ENCODE measurements at places on chromosomes 7 and 10.
A peak's percentile ranks its signal among the peaks of the same experiment; 100 is the strongest.

DNA sequence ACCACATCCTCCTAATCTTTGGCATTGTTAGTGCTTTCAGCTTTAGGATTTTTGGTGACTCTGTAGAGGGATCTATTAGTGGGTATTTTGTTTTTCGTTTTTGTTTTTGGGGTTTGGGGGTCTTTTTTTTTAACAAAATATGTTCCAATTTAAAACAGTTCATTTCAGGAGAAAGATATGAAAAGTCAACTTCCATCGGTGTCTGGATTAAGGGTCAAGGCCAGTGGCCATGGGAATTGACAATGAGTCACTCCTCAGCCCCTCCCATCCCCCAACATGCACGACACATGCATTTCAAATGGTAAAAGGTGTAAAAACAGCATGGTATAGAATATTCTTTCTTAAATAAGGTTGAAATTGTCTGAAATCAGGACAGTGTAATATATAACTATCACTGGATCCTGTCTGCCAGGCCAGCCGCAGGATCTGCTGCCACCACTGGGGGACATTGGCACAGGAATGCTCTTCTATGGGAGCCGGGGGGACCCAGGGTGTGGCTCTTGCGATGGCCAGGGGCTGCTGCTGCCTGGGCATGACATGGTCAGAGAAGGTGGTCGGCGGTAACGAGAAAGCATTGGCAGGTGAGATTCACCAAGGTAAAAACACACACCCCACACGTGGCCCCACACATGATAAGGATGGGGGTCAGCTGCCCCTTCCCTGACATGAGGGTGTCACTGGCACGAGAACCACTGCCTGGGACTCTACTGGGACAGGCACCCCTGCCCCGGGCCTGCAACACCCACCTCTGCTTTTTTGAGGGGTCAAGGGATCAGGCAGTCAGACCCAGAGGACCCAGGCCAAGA is 126.2 kb upstream of the KCTD7 start:
- DNase-seq = no peak

DNA sequence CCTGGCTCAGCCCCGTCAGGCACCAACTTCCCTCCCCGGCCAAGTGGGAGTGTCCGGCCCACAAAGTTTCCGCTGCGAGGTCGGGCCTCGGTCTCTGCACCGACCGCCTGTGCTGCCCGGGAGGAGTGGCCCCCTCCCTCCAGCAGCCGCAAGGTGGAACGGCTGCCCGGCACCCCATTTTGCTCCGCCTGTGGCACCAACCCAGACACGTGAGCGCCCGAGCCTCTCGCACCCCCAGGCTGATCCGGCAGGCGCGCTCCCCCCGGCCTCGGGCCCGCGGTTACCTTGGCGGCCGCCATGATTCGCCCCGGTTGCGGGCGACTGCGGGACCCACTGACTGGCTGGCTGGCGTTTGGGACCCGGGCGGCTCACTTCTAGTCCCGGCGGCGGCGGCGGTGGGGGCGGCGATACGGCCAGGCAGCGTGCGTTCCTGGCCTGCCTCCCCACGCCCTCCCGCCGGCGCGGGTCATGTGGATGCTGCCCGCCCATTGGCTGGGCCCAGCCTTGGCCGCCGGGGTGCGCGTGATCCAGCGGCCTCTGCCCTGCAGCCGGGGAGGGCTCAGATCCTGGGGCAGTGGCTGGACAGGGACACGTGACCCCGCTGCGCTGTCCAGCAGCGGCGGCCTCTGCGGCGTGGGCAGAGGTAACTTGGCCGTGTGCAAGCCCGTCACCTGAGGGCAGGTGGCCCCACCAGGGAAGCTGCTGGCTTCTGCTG is at the start of gene SLC25A13:
SLC25A13 (minus strand) TSS at position 441 of the 715 bp plus-strand sequence; CDS start at position 299, 142 bp downstream.
- peak; percentile 65 for DNase-seq

DNA sequence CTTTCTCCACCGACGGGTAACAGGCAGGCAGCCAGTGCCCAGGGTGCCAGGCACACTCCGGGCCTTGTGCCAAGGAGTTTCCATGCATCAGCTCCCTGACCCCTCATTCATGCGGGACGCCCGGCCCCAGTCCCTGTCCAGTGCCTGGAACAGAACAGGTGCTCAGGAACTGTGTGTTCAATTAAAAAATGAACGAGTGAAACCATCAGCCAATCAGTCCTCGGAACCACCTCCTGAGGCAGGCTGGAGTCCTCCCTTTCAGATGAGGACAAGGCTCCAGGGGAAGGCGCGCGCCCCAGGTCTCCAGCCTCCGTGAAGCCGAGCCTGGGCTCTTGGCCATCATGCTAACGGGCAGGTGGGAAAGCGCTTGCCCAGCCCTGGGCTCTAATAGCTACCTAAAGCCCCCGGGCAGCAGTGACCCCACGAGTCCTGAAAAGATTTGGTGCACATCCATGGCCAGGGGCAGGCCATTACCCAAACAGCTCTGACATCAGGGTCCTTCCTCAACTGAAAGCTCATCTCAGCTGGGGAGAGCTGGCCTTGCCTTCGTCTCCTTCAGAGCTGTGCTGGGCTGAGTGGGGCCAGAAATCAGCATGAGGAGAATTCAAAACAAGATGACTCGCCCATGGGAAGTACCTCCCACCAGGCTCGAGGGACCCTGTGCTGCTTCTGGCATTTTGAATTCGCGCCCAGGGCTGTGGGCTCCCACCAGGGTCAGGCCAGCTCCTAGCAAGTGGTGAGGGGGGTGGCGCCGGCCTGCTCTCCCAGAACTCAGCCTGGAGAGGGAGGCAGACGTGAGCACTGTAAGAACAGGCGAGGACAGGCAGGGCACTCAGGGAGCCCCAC is 200.5 kb downstream of the MAD1L1 start:
- DNase-seq = peak; percentile 63

- no peak for DNase-seq
Measured at GRCh38 chr10:88980247-88980646, 10.4 kb upstream of the FAS start.

DNA sequence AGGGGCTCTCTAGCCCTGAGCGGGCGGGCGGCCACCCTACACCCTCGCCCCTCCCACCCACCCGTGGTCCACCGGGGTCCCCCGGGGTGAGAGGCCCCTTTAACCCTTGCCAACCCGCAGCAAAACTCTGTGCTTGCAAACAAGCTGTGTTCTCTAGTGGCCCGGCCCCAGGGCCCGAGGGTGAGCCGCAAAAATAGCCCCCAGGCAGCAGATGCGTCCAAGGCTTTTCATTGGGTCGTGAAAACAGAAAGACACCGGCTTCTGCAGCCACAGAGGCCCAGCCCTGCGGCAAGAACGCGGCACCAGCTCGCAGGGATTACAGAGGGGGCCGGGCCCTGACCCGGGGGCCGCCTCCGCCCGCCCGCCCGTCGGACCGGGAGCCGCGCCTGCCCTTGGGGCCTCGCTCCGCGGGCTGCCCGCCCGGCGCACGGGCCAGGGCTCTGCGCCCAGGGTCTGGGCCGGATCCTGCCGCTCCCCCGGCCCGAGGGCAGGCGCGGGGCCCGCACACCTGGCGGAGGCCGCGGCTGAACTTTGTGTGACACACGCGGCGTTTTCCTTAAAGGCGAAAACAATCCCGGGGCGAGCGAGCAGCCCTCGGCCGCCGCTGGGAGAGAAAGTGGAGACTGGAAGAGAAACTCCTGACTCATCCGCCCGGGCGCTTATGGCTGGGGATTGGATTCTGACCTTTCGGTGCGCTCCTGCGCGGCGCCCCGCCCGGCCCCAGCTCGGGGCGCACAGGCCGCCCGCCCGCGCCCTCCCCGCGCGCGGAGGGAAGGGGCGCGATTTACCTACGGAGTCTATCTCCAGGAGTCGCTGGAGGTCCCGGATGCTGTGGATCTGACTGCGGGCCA is 2.8 kb downstream of the PDGFA start:
- DNase-seq = peak; percentile 81

GRCh38 chr7:12360948-12361347 is 42.7 kb downstream of the VWDE start:
- no peak for DNase-seq

DNA sequence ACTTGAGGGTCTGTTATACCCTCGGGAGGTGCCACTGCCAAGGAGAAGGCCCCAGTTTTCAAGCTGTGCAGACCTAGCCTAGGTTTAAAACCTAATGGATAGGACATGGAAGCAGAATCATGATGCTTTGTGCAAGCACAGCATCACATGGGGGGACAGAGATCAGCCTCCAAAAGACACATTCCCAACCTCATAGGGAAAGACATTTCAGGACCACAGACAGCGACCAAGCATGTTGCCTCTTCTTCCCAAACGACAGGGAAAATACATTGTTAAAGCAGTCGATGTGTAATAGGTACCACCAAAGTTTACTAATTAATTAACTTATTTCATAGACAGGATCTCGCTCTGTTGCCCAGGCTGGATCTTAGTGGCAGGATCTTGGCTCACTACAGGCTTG is 573.9 kb downstream of the TCERG1L start:
- no peak for DNase-seq

DNA sequence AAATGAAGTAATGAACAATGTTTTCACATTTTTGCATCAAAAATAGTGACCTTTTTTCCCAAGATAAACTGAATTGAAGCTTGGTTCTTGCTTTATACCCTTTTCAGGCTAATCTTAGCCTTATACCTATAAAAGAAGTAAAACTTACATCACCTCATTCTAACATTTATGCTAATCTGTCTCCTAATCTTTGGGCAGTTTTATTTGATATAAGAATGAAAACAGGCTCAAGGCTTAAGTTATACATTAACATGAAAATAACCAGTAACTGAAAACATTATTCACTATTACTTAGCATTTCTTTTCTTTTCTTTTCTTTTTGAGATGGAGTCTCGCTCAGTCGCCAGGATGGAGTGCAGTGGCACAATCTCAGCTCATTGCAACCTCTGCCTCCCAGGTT is 113.1 kb downstream of the HIBADH start:
- no peak for DNase-seq

GRCh38 chr7:120097020-120097419 is 176.0 kb upstream of the KCND2 start:
- DNase-seq = peak; percentile 8

GRCh38 chr10:131760416-131761166 is 140.2 kb upstream of the PPP2R2D start:
- no peak for DNase-seq

GRCh38 chr7:76326646-76327233 is 24.3 kb downstream of the HSPB1 start:
- no peak for DNase-seq

DNA sequence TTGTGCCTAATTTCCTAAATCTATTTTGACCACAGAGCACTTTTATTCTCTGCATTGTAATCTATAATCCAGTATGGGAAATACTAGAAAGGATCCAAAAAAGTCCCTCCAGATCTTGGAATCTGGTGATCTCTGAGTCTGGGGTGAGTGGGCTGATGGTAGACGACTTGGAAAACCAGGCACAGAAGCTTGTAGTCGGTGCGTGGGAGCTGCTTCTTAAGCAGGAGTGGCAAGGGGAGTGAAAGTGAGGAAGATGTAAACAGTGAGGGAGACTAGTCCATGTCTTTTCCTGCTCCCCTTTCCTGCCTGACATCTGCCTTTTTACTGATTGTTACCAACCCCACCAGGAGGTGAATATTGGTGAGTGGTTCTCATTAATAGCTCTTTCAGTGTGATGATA is 6.8 kb downstream of the AUTS2 start:
- DNase-seq = no peak

All from fibroblast of skin of right biceps (primary cell).